Stimulated activated CD8-positive, alpha-beta memory T cell treated with anti-CD3 and anti-CD28 coated beads, Interleukin-4, amount 100 ng/mL, for 24 hours (primary cell): ENCODE measurements at places on chromosomes 6 and 20.

GRCh38 chr6:65938000-65938399 lies 231.0 kb upstream of the EYS start:
- no peak for DNase-seq

GRCh38 chr6:37137201-37138090 lies 32.5 kb upstream of the PIM1 start:
- peak; percentile 16 for DNase-seq

GRCh38 chr20:19735446-19735845 lies 22.6 kb upstream of the RIN2 start:
- DNase-seq, result no peak

DNA sequence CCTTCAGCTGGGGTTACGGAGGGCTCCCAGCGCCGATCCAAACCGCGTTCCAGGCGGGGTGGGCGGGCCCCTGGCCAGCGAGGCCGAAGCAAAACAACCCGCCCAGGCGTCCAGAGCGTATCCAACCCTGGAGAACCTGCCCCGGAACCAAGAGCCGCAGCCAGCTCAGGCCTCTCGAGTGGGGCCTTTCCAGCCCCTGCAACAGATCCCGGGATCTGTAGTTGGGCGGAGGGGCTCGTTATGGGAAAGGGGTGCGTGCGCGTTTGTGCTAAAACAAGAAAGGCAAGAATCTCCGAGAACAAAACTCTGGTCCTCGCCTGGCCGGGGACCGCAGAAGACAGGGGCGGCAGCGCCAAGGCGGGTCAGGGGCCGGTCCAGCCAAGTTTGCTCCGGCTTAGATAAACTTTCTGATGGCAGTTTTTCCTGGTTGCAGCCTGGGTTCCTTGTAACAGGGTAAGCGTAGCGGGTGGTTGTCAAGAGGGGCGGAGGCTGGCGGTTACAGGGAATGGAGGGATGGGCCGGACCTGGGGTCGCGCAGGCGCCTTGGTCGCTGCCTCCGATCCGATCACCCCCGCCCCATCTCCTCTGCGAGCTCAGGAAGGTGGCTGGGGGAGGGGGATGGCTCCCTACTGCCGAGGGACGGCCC lies 448 bp upstream of the RIN2 start:
- DNase-seq, result no peak

- no peak for DNase-seq
These were observed 253.8 kb upstream of the CITED2 start for GRCh38 chr6:139628270-139628669.

- no peak for DNase-seq
These were observed 18.8 kb upstream of the TINAG start for GRCh38 chr6:54289426-54289825.

GRCh38 chr6:138082232-138082631 lies 25.0 kb downstream of the PERP start:
- no peak for DNase-seq

GRCh38 chr6:169042061-169042460 lies 211.6 kb downstream of the THBS2 start:
- DNase-seq, result no peak

- DNase-seq, result no peak
These were observed 29.7 kb upstream of the ENPP1 start for GRCh38 chr6:131778169-131778568.
